Activated naive CD8-positive, alpha-beta T cell treated with anti-CD3 and anti-CD28 coated beads, Interleukin-2, amount 10 ng/mL, durations not matched to agents 7 days and 5 days (primary cell): ENCODE measurements at places on chromosomes 12 and 14.

DNA sequence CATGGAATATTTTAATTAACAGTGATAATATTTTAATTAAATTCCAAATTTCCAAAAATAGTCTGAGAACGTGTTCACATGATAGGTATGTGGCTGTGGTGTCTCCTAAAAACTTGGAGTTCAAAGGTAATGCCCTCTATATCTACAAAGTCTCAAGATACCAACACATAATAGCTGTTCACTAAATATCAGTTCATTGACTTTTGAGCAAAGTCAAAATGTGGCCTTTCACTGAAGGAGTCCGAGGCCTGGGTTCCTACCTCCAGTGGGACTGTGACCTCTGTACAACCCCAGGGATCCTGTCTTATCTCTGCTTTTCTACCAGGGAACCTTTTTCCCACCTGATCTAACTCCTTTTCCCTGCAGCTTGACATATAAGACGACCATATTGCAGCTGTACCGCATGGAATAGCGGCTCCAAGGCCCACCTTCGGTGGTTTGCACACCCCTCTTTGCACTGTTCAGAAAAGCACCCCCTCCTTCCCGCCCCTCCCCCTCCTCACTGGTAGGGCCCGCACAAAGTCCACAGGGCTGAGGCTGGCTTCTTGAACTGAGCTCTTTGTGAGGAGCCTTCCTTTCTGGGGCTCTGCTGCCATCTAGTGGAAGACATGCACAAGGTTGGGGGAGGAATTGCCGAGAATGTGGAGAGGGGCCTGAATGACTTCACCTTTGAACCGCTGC lies 3.1 kb downstream of the CCND2 start:
- peak; percentile 76 for DNase-seq

GRCh38 chr12:94553130-94553519 lies 93.5 kb upstream of the CEP83 start:
- no peak for DNase-seq

DNA sequence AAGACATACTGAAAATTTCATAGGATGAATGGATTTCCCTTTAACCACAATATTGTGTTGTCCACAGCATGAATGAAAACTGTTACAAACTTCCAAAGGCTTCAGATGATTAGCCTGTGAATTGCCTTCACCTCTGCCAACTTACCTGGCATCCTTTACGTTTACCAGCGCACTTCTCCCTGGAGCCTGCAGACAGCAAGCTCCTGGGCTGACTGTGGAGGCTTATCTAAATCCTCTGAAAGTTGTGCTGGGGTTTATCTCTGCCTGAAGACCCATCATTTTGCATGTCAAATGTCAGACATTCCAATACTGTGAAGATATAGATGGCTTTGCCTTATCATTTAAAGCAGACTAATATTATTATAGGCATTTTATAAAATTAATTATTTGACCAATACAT lies 403.0 kb downstream of the SYT1 start:
- DNase-seq = no peak

DNA sequence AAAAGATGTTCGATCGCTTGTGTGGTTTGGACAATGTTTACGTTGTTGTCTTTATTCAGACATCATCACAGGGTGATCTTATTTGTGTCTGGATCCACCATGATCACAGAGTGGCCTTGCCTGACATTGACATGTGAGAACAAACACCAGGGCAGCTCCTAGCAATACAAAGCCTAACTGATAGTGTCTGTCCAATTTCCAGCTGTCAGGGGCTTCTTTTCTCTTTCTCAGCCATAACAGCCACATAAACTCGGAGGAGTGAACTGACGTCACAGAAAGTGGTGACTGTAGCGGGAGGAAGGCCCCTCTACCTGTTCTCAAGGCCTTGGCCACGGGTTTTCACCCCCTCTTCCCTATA lies 5.8 kb upstream of the SLC6A13 start:
- no peak for DNase-seq
